ENCODE measurements at places on chromosomes 3 and 15.

DNA sequence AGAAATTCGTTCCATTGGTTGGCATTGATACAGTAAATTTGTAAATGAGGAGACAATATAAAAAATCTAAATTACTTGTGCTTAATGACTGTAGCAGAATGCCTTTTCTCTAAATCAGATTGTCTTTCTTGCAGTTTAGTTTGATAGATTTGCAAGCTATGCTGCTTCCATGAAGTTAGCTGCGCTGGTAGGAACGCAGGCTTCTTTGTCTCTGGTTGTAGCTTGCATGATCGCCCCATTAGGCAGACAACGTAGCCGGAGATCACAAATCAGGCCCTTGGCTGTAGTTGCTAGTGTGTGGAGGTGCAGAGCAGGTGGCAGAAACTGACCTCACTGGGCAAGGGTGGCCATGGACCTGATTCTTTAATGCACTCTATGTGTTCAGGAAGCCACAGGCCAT, 6.1 kb downstream of the ZIC1 start:
- DNase-seq = no peak

DNA sequence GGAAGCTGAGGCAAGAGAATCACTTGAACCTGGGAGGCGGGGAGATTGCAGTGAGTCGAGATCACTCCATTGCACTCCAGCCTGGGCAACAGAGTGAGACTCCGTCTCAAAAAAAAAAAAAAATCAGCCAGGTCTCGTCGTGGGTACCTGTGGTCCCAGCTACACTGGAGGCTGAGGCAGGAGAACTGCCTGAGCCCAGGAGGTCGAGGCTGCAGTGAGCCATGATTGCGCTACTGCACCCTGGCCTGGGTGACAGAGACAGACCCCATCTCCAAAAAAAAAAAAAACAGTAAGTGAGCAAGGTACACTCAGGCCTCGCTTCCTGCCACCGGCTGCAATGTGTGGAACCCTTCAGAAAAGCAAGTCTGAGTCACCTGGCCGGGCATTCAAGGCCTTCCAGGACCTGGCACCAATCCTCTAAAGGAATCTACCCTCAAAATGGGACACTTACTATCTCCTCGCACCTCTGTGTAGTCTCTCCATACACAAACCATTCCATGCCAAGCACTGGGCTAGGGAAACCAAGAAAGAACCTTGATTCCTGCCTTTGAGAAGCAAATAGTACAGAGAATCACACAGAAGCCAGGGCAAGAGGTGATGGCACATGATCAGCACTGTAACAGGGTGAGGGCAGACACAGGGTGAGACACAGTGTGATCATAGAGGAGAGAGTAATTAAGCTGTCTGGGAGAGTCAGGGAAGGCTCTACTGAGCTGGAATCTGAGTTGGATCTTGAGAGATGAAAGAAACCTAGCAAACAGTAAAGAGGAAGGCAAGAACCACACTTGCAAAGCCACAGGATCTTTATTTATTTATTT, 9.7 kb downstream of the SCAMP2 start:
- no peak for DNase-seq

DNA sequence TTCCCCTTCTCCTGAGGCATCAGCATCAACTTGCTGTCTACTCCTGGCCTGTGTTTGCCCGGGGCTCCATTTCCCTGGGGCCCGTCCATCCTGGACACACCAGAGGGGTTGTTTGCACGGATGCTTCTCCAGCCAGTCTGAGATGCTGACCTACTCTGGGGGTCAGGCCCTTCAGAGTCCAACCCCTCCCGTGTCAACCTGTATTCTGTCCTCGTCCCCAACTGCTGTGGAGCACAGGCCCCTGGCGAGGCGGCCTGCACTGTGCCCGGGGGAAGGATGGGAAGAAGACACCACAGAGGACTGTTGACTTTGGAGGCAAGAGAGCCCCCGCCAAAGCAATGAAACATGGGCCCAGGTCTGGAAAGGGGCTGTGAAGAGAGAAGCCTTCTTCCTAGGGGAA, 25.8 kb downstream of the ALS2CL start:
- no peak for DNase-seq

DNA sequence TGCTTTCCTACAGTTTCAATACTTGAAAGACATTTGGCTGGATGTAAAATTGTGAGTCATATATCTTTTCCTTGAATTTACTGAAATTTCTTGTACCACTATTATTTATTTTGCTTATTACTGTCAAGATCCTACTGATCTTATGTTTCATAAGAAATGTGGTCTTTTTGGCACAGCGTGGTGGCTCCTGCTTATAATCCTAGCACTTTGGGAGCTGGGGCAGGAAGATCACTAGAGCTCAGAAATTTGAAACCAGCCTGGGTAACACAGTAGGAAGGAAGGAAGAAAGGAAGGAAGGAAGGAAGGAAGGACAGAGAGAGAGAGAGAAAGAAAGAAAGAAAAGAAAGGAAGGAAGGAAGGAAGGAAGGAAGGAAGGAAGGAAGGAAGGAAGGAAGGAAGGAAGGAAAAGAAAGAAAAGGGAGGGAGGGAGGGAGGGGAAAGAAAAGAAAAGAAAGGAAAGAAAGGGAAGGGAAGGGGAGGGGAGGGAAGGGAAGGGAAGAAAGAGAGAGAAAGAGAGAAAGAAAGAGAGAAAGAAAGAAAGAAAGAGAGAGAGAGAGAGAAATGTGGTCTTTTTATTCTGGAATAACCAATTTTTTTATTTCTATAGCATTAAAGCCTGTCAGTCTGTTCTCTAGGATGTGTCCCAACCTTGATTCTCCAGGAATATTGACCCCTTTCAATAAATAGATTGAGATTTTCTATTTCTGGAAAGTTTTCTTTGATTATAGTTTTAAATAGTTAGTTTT, 572.0 kb upstream of the TGFBR2 start:
- no peak for DNase-seq

- DNase-seq = no peak
These were observed 14.2 kb upstream of the SUCNR1 start for GRCh38 chr3:151859233-151859673.

DNA sequence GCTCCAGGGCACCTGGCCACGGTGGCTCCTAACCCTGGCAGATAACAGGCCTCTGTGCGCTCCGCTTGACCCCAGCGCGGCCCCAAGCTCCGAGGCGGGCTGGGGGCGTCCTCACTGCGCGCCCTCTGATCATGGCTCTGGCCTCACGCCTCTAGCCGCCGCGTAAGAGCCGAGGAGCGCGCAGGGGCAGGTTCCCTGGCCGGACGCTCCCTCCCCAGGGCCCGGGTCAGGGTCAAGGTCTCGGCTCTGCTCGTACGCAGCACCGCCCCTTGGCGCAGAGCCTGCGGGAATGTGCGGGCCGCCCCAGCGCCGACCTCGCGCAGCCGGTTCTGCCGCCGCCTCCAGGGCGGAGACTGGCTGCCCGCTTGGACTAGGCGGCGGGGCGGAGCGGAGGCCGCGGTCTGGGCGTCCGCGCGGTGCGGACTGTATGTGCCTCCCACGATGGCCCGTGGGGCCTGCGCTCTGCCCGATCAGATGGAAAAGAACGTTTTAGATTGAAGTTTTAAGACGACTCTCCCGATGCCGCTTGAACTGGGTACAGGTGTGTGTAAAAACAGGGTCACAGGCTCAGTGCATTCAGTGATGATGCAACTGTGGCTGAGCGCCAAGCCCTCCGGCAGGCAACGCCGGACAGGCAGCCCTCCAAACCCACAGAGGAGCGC, 40.8 kb downstream of the CHST14 start:
- peak; percentile 50 for DNase-seq

DNA sequence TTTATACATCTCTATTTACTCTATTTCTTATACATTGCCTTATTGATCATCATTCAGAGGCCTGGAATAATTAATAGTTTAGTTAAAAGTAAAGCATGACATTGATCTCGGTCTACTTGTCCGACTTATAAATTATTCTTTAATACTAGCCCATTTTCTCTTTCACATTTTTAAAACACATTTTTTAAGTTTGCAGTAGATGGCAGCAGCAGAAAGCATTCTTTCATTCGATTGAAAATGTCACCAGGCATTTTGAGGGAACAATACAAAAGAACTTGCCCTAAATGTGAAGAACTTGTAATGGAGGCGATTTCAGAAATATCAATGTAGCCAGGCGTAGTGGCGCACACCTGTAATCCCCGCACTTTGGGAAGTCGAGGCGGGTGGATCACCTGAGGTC, 15.5 kb upstream of the MAP3K13 start:
- no peak for DNase-seq

GRCh38 chr3:147645761-147646160, 236.6 kb downstream of the ZIC1 start:
- DNase-seq = no peak

- DNase-seq = no peak
These were observed 207.6 kb downstream of the STAG1 start for GRCh38 chr3:136544532-136544931.

GRCh38 chr3:16151109-16151508, 23.4 kb upstream of the GALNT15 start:
- DNase-seq = no peak

- no peak for DNase-seq
These were observed 3.6 kb upstream of the NMD3 start for GRCh38 chr3:161217496-161217895.

- no peak for DNase-seq
These were observed 12.9 kb upstream of the ALPK3 start for GRCh38 chr15:84804005-84804900.

- DNase-seq = no peak
These were observed 48.3 kb upstream of the THSD4 start for GRCh38 chr15:71066983-71067382.

- DNase-seq = no peak
These were observed 21.3 kb upstream of the SRGAP3 start for GRCh38 chr3:9270704-9271103.

GRCh38 chr15:76321171-76321570, 9.9 kb upstream of the ETFA start:
- DNase-seq = no peak

GRCh38 chr15:86852741-86853140, 773.1 kb downstream of the AGBL1 start:
- DNase-seq = no peak

- peak; percentile 72 for DNase-seq
These were observed 35.2 kb downstream of the SLC6A20 start for GRCh38 chr3:45760878-45761711.

GRCh38 chr3:52471371-52472238, 16.2 kb downstream of the NISCH start:
- no peak for DNase-seq

DNA sequence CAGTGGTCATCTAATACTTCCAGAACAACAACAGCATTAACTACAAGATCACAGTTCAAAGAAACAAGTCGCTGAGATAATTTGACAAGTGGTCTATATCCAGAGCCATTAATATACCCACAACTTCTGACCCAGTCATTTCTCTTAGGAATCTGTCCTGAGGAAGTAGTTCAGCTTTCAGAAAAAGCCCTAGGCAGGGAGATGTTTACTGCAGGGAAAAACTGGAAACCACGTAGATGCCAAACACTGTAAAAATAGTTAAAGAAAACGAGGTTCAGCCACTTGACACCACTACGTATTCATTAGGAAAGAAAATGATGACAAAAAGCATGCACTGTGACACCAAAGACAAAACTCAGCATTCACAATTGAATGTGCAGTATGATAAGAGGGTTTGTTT, 22.3 kb upstream of the CDCP1 start:
- no peak for DNase-seq

DNA sequence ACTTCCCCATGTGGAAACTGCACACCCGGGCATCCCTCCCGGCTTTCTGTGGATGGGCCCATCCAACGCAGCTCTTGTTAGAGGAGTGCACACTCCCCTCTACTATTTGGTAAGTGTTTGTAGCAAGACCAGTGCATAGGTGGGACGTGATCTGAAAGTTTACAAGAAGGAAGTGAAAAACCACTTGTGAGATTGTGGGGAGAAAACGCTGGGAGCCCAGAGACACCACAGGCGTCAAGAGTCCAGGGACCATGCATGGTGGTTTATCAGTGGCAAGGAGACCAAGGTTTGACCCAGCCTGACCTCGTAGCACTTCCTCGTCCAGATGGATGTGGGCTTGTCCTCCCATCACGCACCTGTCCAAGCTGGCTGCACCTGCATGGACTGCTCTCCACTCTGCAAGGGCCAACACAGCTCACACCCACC, 51.6 kb downstream of the ATP10A start:
- no peak for DNase-seq

DNA sequence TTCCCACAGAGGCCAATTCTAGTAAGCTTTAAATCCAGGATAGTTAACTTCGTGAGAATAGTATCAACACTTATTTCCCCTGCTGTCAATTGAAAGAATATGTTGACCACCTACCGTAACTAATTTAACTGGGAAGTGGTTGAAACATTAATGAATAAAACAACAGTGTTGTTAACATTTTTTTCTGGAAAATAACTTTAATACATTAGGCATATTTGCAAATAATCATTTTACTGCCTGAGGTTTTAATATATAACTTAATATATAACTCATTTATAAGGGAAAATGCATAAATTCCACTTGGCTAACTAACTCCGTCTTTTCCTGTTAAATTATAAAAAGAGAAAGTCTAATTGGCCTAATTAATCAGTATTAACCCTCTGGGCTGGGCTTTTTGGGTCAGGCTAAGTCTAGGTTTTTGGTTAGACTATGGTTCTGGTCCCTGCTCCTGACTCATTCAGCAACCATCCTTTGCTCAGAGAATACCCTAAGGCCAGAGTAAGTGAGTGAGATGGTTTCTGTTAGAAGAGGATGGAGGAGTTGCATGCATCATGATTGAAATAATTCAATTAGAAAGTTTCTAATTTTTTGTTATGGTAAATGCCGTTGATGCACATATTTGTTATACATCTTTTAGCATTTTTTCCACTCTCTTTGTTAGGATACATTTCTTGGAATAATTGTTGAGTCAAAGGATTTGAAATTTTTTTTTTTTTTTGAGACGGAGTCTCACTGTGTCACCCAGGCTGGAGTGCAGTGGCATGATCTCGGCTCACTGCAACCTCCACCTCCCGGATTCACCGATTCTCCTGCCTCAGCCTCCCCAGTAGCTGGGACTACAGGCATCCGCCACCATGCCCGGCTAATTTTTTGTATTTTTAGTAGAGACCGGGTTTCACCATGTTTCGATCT, 10.8 kb upstream of the SKIL start:
- no peak for DNase-seq

- DNase-seq = no peak
These were observed 244.2 kb downstream of the NAALADL2 start for GRCh38 chr3:175103298-175103697.

GRCh38 chr3:46092702-46093080, 65.4 kb upstream of the XCR1 start:
- DNase-seq = no peak

DNA sequence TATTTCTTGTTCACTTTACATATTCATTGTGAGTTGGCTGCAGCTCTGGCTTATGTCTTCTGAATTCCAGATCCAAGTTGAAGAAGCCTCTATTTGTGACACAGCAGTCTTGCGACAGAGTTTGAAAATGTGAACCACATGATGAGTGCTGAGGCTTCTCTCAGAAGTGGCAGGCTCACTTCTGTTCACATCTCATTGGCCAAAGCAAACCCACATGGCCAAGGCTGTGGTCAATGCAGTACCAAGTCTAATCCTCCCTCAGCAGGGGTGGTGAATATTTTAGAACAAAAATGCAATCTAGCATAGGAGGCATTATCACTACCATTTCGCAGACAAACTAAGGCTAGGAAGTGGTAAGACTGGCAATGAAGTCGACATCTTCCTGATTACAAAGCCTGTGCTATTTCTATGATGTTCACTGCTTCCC, 45.2 kb downstream of the CDCP1 start:
- DNase-seq = no peak

- no peak for DNase-seq
These were observed 241.1 kb upstream of the TOPAZ1 start for GRCh38 chr3:44000586-44000985.

Data from GM12892 (cell line).